CD4-positive, alpha-beta T cell (primary cell): ENCODE measurements at places on chromosomes 11 and 22. TPM values are rescaled to one million over a fixed set of nuclear protein-coding genes. Genes with fewer than 3 reads are reported as not detected.

Gene MRGPRE
- total RNA-seq = not detected

Gene STK33
- not detected for total RNA-seq

DNA sequence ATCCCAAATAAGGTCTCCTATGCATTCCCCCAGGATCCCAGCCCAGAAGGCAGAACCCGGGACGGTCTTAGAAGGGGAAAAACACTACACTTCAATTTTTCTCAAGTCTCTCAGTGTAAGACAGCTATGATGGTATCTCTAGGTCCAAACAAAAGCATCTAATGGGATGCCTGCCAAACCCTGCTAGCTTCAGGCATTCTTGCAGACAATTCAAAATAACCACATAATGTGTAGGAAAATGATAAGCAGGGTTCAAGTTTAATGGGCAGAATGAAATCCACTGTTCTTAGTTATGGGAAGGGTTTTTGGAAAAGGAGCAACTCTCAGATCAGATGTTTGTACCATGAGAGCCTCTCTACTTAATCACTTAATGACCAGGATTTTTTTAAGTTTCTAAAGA lies 119.8 kb upstream of the ANO1 start:
- H3K4me3 ChIP-seq = no peak overlapping the region
- H3K4me1 ChIP-seq = no peaks in the 10 kb centered on the region
- H3K36me3 ChIP-seq = no peaks in the 10 kb centered on the region
- DNase-seq = no peak

DNA sequence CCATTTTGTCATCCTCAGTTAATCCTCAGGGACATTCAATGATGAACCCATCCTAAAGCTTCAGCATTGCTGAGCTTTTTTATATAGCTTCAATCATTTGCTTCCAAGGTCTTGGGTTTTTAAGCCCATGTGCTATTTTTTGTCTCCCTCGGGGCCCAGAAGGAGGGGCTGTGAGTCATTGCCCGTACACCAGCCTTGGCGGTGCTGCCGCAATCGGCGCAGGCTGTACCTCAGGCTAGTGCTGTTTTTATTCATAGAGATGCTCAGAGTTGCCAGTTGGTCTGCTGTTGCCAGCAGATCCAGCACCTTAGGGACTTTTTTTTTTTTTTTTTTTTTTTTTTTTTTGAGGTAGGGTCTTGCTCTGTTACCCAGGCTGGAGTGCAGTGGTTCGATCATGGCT lies 35.5 kb downstream of the ACO2 start:
- no peaks in the 10 kb centered on the region for H3K4me1 ChIP-seq
- peaks cover 70% of the 10 kb centered on the region for H3K36me3 ChIP-seq
- no peak overlapping the region for H3K4me3 ChIP-seq
- DNase-seq = no peak
- H3K27ac ChIP-seq = no peak overlapping the region

DNA sequence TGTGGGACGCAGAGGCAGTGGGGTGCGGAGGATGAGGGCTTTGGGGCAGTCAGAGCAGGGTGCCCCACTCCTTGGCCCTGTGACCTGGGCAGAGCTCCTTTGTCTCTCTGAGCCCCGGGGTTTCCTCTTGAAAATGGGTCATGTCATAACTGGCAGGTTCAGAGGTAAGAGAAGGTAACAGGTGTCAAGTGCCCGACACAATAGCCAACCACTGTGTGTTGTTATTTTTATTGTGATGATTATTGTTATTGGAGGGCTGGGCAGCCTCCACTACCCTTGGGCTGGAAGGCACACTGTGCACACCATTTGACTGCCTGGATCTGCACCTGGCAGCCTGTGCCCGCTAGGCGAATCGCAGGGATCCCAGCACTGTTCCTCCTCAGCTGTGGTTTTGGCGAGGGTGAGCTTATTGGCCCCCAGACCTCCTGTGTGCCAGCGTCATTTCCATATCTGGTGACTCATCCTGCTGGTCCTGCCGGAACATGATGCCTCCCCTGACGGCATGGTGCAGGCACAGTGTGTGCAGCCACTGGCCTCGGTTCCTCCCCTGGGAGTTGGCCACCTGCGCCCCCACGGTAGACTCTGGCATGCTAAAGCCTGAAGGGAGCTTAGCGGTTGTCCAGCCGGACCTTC lies 15.4 kb upstream of the SOX10 start:
- peaks cover 3% of the 10 kb centered on the region for H3K4me1 ChIP-seq
- no peaks in the 10 kb centered on the region for H3K27me3 ChIP-seq
- H3K36me3 ChIP-seq = no peaks in the 10 kb centered on the region
- H3K4me3 ChIP-seq = no peak overlapping the region
- no peak overlapping the region for H3K27ac ChIP-seq

GRCh38 chr11:31810779-31811647 lies at the start of gene PAX6:
Gene PAX6, minus strand, starts transcription at chr11:31811322. Its CDS starts 4,911 bp downstream, at chr11:31806411.
- H3K36me3 ChIP-seq = no peaks in the 10 kb centered on the region
- H3K4me1 ChIP-seq = peaks cover 75% of the 10 kb centered on the region
- no peak within 1 kb of the TSS for H3K27ac ChIP-seq
- DNase-seq = no peak
- H3K4me3 ChIP-seq = peak within 1 kb of the TSS; percentile 33

DNA sequence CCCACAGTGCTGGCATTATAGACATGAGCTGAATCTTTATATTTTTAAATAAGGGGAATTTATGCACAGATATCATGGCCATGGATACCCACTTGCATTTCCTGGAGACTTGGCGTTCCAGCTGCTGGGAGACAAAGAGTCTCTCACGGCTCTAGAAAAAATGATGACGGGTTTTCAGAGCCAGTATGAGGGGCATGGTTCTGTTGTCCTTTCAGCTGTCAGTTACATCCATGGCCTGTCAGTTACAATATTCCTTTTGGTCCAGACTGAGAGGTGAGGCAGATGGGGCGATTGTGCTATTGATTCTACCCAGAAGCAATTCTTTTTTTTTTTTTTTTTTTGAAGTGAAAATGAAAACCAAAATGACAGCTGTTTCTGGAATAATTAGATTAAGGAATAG lies 29.7 kb downstream of the USH1C start:
- no peaks in the 10 kb centered on the region for H3K4me1 ChIP-seq
- no peak overlapping the region for H3K27ac ChIP-seq
- no peak for DNase-seq
- no peaks in the 10 kb centered on the region for H3K36me3 ChIP-seq

GRCh38 chr22:41479671-41480396 lies 10.9 kb downstream of the ACO2 start:
- peaks cover 28% of the 10 kb centered on the region for H3K36me3 ChIP-seq
- H3K4me1 ChIP-seq = peaks cover 16% of the 10 kb centered on the region
- no peak for DNase-seq
- H3K4me3 ChIP-seq = no peak overlapping the region
- no peaks in the 10 kb centered on the region for H3K27me3 ChIP-seq

- peaks cover 24% of the 10 kb centered on the region for H3K4me1 ChIP-seq
- H3K27me3 ChIP-seq = no peaks in the 10 kb centered on the region
- no peak for DNase-seq
- H3K27ac ChIP-seq = no peak overlapping the region
- H3K4me3 ChIP-seq = no peak overlapping the region
- no peaks in the 10 kb centered on the region for H3K36me3 ChIP-seq
These were observed 15.6 kb upstream of the MFNG start for GRCh38 chr22:37501610-37502341.

DNA sequence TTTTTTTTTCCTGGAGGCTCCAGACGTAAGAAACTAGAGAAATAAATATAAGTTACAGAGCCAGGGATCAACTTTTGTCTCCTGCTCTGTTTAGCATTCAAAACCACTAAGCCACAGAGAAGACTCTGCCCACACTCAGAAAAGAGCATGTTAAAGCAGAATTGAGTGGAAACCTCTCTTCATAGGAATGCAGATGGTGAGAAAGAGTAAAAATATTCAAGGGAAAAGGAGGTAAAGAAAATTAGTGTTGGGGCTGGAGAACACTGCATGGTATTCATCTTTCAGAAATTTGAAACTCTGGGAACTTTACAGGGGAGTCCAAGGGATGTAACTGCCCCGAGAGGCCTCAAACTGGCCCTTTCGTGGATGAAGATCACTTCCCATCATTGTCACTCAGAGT lies 65.1 kb downstream of the CLMP start:
- H3K4me3 ChIP-seq = no peak overlapping the region
- DNase-seq = no peak
- H3K36me3 ChIP-seq = no peaks in the 10 kb centered on the region
- no peaks in the 10 kb centered on the region for H3K27me3 ChIP-seq
- no peaks in the 10 kb centered on the region for H3K4me1 ChIP-seq

- H3K36me3 ChIP-seq = no peaks in the 10 kb centered on the region
- peaks cover 19% of the 10 kb centered on the region for H3K4me1 ChIP-seq
- peaks cover 23% of the 10 kb centered on the region for H3K27me3 ChIP-seq
- H3K4me3 ChIP-seq = no peak overlapping the region
These were observed 6.1 kb downstream of the FXYD6 start for GRCh38 chr11:117870103-117870952.

Gene NTM
- not detected for total RNA-seq

GRCh38 chr22:49347376-49347775 lies 480.3 kb downstream of the BRD1 start:
- H3K27me3 ChIP-seq = peaks cover 6% of the 10 kb centered on the region
- H3K4me1 ChIP-seq = no peaks in the 10 kb centered on the region
- no peak overlapping the region for H3K4me3 ChIP-seq
- H3K36me3 ChIP-seq = no peaks in the 10 kb centered on the region

DNA sequence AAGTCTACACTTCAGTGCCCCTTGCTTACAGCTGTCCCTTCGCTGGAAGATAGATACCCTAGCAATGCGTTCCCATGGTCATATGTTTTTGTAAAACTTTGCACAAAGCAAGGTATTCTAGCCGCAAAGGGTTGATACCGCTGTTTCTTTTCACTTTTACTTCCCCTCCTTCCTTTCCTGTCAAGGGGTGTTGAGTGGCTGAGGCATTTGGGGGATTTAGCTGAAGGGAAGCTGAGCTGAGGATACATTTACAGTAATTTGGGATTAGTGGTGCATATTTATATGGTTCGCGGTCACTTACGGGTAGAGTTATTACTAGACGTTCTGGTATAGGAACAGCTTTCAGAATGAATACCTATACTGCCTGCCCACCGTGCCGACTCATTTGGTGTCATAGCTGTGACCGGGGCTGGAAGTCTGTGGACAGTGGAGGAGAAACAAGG lies 86.9 kb upstream of the WNT11 start:
- no peak for DNase-seq
- H3K27me3 ChIP-seq = no peaks in the 10 kb centered on the region
- H3K4me3 ChIP-seq = no peak overlapping the region
- H3K4me1 ChIP-seq = peaks cover 23% of the 10 kb centered on the region
- H3K27ac ChIP-seq = no peak overlapping the region
- H3K36me3 ChIP-seq = no peaks in the 10 kb centered on the region

Gene C11orf91
- not detected for total RNA-seq

- no peak for DNase-seq
- no peaks in the 10 kb centered on the region for H3K4me1 ChIP-seq
- no peaks in the 10 kb centered on the region for H3K27me3 ChIP-seq
- H3K27ac ChIP-seq = no peak overlapping the region
- no peaks in the 10 kb centered on the region for H3K36me3 ChIP-seq
These were observed 548.3 kb downstream of the MIAT start for GRCh38 chr22:27205492-27206373.

DNA sequence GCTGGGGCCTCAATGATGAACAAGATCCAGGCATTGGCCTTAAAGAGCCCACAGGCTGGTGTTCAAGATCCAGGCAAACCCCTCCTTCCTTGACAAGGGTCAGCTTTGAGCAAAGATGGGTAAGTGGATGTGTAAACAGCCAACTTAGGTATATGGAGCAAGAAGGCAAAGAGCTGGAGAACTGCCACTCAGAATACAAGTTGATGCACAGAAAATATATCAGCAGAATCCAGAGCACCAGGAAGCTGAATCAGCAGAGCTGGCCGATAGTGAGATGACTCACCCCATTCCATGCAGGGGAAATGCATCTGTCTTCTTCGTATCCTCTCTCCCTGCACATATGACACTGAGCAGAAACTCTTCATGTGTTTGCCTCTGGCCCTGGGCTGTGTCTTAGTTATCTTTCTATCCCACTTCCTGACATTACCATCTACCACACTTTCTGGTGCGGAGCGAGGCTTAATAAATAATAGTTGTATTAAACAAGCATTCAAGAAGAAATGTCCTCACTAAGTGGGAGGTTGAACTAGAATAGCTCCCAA lies 57.8 kb downstream of the ENDOD1 start:
- no peak overlapping the region for H3K4me3 ChIP-seq
- no peaks in the 10 kb centered on the region for H3K36me3 ChIP-seq
- no peak for DNase-seq
- peaks cover 28% of the 10 kb centered on the region for H3K4me1 ChIP-seq

- H3K36me3 ChIP-seq = no peaks in the 10 kb centered on the region
- H3K4me3 ChIP-seq = no peak overlapping the region
- H3K27ac ChIP-seq = no peak overlapping the region
- H3K27me3 ChIP-seq = no peaks in the 10 kb centered on the region
- DNase-seq = no peak
- no peaks in the 10 kb centered on the region for H3K4me1 ChIP-seq
These were observed 99.0 kb upstream of the LARGE1 start for GRCh38 chr22:34019190-34019845.

DNA sequence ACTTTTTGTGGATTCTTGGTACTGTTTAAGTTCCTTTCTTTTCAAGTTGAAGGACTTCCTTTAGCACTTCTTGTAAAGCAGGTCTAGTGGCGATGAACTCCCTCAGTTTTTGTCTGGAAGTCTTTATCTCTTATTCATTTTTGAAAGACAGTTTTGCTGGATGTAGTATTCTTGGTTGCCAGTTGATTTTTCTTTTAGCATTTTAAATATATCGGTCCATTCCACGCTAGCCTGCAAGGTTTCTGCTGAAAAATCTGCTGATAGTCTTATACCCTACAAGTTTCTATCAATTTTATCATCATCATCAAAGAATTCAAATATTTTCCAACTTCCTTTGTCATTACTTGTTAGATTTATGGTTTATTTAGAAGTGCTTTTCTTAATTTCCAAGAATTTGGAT lies 14.7 kb upstream of the GLB1L2 start:
- no peak for DNase-seq
- H3K4me1 ChIP-seq = no peaks in the 10 kb centered on the region
- no peaks in the 10 kb centered on the region for H3K36me3 ChIP-seq
- no peak overlapping the region for H3K27ac ChIP-seq

Gene DKK3
- total RNA-seq = 0.71 TPM

GRCh38 chr22:40797427-40797826 lies 21.7 kb downstream of the SLC25A17 start:
- no peak overlapping the region for H3K27ac ChIP-seq
- H3K4me3 ChIP-seq = no peak overlapping the region
- H3K4me1 ChIP-seq = no peaks in the 10 kb centered on the region
- H3K36me3 ChIP-seq = peaks cover 7% of the 10 kb centered on the region
- H3K27me3 ChIP-seq = no peaks in the 10 kb centered on the region

- no peak overlapping the region for H3K4me3 ChIP-seq
- DNase-seq = no peak
- H3K27me3 ChIP-seq = peaks cover 47% of the 10 kb centered on the region
- no peak overlapping the region for H3K27ac ChIP-seq
- H3K36me3 ChIP-seq = no peaks in the 10 kb centered on the region
These were observed 8.2 kb downstream of the PDE2A start for GRCh38 chr11:72665911-72666472.

- peak overlapping the region; percentile 86 for H3K27ac ChIP-seq
- H3K36me3 ChIP-seq = no peaks in the 10 kb centered on the region
- H3K4me3 ChIP-seq = peak overlapping the region; percentile 97
- peaks cover 53% of the 10 kb centered on the region for H3K4me1 ChIP-seq
- no peak for DNase-seq
These were observed 530 bp downstream of the USP35 start for GRCh38 chr11:78189174-78189724.

GRCh38 chr22:21045585-21046294 lies at the start of gene LRRC74B:
Gene LRRC74B, plus strand, starts transcription at chr22:21045946. Its CDS starts 41 bp downstream, at chr22:21045987.
- H3K27me3 ChIP-seq = peaks cover 7% of the 10 kb centered on the region
- H3K4me3 ChIP-seq = peak within 1 kb of the TSS; percentile 16
- peaks cover 30% of the 10 kb centered on the region for H3K4me1 ChIP-seq
- no peak within 1 kb of the TSS for H3K27ac ChIP-seq
- peak; percentile 53 for DNase-seq

Gene VSTM5
- not detected for total RNA-seq

- peaks cover 7% of the 10 kb centered on the region for H3K36me3 ChIP-seq
- peaks cover 16% of the 10 kb centered on the region for H3K4me1 ChIP-seq
- H3K4me3 ChIP-seq = no peak overlapping the region
- DNase-seq = no peak
- no peaks in the 10 kb centered on the region for H3K27me3 ChIP-seq
These were observed 71.0 kb upstream of the PPARA start for GRCh38 chr22:46079093-46079860.
